NCI-H1105 (cell line): ENCODE measurements at places on chromosomes 13 and 19.

GRCh38 chr19:30464162-30464561 lies 92.0 kb downstream of the ZNF536 start:
- no peak for DNase-seq

DNA sequence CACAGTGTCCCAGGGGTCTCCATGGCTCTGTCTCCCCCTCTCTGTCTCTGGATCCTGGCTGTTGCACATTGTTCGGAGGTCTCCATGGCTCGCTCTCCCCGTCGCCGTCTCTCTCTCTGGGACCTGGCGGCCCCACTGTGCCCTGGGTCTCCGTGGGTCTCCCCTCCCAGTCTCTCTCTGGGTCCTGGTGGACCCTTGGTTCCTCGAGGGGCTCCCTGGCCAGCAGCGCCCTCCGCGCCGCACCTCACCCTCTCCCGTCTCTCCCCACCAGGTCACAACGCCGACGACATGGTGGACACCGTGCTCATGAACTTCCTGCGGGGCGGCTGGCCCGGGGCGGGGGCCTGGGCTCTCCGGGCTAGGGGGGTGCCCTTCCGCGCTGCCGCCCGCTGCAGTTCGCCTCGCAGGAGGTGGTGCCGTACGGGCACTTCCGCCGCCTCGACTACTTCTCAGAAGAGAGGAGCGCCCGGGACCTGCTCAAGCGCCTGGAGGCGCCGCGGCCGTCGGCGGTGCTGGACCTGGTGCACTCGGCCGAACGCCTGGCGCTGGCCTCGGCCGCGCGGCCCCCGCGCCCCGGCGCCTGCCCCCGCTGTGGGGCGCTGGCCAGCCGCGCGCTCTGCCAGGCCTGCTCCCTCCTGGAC lies 29.1 kb downstream of the SIGLEC5 start:
- no peak for DNase-seq

DNA sequence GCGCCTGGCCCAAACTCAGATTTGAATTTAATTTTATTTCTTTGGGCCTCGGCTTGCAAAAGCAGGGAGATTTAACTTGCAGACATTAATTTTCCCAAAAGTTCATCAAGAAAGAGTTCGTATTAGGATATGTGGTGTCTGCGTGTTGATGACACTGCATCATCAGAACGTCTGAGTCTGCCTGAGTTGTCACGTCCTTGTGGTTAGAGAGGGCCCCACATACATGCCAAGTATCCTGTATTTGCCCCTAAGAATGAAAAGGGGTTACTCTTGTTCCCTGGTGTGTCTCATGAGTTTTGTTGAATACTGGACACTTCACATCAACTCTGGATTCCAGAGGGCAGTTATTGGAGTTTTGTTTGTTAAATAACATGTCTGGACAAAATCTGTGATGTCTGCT lies 5.6 kb upstream of the TEX29 start:
- DNase-seq, result no peak

- DNase-seq, result no peak
Observed at GRCh38 chr13:50357136-50357535, 341.9 kb downstream of the KCNRG start.

GRCh38 chr19:42301646-42302203 lies at the start of gene PRR19:
PRR19 (plus strand) TSS chr19:42302132; CDS start chr19:42309585, 7,453 bp downstream.
- no peak for DNase-seq
